ENCODE measurements at places on chromosomes 4 and X.

GRCh38 chrX:17432158-17432557, 57.2 kb downstream of the NHS start:
- no peak for DNase-seq

DNA sequence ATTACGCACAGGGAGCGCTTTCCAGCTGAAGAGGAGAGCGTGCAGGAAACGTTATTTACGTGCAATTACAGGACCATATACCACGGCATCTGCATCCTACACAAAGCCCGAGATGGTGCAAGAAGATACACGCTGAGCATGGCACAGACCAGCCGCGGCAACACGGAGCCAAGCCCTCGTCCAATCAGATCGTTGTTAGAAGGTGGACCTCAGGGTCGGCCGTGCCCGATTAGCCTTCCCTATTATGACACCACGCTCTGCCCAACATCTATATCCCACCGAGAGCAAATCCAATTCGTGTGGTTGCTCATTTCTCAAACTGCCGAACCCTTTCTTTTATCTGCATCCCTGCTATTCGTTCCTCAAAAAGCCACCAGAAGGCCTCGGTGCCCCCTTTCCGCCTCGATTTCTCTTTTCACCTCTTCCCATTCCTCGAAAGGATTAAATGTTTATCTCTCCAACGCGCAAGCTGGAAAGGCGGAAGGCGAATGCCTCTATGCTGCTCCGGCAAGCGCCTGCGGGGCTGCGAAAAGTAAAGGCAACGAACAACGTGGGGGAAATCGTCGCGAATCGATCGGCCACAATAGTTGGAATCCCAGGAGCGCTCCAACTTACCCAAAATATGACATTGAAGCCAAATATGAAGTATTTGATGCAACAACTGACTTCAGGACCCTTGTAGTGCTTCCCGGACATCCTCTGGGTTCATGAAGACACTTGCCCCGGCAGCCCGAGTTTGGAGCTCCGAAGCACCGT, 702 bp downstream of the TSPAN5 start:
- peak; percentile 69 for DNase-seq

GRCh38 chr4:1168191-1169101, 3.9 kb downstream of the SPON2 start:
- DNase-seq = no peak

DNA sequence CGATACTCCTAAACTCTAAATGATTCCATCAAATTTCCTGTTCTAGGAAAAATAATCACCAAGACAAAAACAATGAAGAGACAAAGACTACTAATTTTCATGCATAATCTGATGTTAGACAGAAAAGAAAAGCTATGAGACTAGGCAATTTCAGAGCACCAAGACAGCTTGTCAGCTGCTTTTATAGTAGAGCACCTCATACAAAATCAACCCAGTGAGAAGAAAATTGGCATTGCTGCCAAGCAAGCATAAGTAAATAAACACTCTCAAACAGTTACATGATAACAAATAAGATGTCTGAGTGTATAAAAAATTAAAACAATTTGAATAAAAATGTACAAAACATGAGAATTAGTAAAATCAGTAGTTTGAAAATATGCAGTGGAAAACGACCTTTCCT, 1544.6 kb downstream of the C4orf33 start:
- DNase-seq = no peak

DNA sequence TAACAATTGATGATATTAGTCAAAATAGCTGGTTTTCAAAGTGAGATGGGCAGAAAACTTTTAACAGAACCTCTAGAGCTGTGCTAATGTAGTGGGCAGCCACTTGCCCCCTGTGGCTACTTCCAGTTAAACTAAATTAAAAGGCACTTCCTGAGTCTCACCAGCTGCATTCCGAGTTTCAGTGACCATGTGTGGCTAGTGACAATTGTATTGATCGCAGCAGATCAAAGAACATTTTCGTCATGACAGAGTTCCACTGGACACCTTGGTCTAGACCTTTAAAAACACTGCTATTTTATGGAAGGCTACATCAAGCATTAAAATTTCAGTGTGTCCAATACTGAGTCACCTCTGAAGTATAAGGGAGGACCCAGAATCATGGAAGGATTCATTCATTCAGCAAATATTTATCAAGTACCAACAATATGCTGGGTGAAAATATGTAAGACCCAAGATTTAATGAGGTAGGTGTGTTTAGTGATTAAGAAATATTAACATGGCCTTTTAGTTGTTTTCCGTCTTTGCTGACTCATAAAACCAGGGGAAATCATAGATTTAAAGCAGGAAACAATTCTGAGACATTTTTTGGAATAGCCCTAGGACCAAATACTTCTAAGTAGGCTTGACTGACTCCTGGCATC, 5.1 kb upstream of the FAT1 start:
- DNase-seq = no peak

- DNase-seq = no peak
Measured at GRCh38 chr4:25253071-25253445, 19.2 kb downstream of the PI4K2B start.

- DNase-seq = no peak
Measured at GRCh38 chr4:19227701-19228100, 1024.0 kb upstream of the SLIT2 start.

GRCh38 chr4:141177171-141177570, 43.5 kb upstream of the ZNF330 start:
- DNase-seq = no peak

- no peak for DNase-seq
Measured at GRCh38 chrX:31670245-31670644, 598.4 kb upstream of the FTHL17 start.

DNA sequence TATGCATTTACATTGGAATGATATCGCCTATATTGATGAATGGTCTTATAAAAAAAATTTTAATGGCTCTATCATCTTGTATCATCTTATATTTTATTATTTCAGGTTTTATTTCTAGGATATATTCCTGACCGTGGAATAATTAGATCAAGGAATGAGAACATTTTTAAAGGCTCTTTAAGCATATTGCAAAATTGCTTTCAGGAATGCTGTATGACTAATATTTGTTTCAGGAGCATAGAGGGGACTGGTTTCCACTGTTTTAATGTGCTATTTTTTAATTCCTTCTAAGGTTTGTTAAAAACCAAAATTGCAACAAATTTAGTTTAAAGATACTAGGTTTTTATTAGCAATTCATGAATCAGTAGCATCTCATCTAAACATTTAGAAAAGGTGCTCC, 120.2 kb downstream of the BMPR1B start:
- DNase-seq = no peak

DNA sequence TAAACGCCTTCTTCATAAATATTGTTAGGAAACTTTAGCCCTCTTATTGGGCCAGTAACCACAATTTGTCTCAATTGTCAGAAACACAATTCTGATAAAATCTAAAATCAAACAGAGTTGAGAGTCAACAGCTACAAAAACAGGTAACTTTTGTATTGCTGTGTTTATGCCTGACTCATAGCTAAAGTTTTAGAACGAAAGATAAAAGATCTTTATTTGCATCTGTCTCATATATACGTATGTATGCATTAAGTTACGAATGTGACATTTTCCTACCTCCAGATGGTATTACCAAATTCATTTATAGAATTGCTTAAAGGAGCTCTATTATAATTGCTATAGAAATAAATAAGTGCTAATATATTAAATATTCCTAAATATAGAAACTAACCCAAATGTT, 887.9 kb upstream of the NDST4 start:
- DNase-seq = no peak

- DNase-seq = no peak
Measured at GRCh38 chrX:46572340-46572936, 1.1 kb upstream of the CHST7 start.

DNA sequence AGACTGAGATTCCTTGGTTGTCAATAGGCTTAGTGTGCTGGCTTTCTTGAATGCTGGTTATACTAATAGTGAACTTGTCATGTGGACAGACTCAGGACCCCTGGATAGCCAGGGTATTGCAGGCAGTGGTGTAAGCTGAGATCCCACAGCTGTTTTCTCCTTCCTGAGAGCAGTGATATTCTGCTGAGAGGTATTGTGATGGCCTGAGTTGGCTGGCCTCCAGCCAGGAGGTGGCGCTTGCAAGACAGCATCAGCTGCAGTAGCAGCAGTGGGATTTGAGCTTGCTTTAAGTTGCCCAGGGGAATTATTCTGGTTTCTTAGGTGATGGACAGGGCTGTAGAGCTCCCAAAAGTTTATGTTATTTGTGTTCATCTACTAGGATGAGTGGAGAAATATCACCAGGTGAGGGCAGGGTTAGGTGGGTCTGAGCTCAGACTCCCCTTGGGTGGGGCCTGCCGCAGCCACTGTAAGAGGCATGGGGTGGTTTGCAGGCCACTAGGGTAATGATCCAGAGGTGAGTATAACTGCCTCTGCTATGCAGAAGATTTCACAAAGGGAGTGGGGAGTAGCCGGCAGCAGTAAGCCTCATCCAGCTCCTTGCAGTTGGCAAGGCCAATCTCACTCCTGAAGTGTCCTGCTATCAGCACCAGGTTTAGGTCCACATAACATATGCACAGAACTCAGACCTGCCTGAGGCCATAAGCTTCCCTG, 66.2 kb downstream of the IL15 start:
- DNase-seq = no peak

DNA sequence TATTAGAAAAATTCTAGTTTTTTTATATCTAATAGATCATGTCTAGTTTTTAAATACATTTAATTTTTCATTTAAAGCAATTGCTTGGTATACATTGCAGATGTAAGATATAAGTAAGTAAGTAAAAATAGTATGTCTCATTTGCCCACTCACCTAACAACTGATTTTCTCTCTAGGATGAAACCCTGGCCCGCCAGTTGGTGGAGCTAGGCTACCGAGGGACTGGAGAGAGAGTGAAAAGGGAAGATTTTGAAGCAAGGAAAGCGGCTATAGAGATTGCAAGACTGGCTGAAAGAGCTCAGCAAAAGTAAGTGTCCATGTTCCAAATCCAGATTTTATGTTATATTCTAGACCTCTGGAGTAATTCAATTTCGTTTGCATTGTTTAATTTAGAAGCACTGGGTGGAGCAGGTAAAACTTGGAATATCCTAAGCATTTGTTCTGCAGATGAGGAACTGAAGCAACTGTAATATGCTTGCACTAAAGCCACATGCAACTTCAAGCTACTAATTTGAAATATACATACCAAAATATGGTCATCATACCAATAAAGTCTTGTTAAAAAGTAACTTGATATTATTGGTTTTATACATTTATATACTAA, 27.1 kb downstream of the CFAP299 start:
- peak; percentile 75 for DNase-seq

- DNase-seq = no peak
Measured at GRCh38 chrX:34900691-34901090, 41.9 kb upstream of the FAM47B start.

- no peak for DNase-seq
Measured at GRCh38 chr4:112923516-112923915, 125.9 kb upstream of the ANK2 start.

- DNase-seq = no peak
Measured at GRCh38 chrX:125532411-125533089, 212.9 kb downstream of the TEX13C start.

GRCh38 chr4:184802697-184803015, 23.1 kb downstream of the ACSL1 start:
- no peak for DNase-seq

- no peak for DNase-seq
Measured at GRCh38 chrX:101219116-101219863, at the start of gene DRP2. Gene DRP2, plus strand, starts transcription at chrX:101219786. Its CDS starts 11,862 bp downstream, at chrX:101231648.

DNA sequence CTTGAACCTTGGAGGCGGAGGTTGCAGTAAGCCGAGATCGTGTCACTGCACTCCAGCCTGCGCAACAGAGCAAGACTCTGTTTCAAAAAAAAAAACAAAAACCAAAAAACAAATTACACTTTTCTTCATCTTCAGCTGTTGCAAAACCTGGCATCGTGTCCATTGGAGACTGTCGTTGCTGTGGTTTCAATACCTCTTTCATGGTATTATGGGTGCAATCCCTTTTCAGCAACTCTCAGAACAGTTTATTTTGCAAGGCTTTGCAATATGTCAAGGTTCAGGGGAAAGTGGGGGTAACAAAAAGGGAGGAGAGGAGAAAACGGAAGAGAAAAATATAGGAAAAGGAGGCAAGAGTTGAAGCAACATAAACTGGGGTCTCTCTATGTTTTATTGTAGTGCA, 40.8 kb downstream of the ARSD start:
- no peak for DNase-seq

DNA sequence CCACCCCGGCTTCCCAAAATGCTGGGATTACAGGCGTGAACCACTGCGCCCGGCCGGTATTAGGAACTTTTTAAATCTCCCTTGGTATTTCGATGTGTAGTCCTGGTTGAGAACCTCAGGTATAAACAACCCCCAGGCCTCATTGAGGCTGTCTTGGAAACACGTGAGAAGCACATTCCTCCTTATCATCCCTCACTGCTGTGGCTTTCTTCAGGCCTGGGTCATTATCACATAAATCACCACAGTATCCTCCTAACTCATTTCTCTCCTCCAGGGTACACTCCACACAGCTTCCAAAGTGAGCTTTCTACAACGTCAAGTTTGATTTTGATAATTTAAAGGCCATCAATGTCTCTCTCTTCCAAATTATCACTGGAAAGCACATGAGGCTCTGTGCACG, 198.2 kb downstream of the DCHS2 start:
- DNase-seq = no peak

GRCh38 chr4:130545596-130545995, 1449.6 kb downstream of the C4orf33 start:
- DNase-seq = no peak

GRCh38 chr4:38166768-38167167, 206.6 kb downstream of the PTTG2 start:
- no peak for DNase-seq

GRCh38 chr4:148608968-148609367, 166.8 kb upstream of the NR3C2 start:
- no peak for DNase-seq

DNA sequence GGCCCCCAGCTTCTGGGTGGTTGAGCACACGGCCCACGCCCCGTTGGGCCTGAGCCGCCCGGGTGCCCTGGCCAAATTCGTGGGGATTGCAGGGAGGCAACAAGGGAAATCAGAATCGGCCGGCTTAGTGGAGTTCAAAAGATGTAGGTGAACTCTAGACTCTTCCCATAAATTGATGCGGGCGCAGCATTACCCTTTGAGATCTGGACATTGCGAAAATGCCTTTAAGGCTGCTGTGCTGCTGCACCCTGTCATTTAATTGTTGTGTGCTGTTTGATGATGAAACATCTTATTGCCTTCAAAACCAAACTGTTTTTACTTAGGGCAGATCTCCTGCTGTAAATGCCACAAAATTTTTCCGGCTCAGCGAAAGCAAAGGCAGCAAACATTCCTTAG, 409 bp upstream of the MPP1 start:
- DNase-seq = no peak

DNA sequence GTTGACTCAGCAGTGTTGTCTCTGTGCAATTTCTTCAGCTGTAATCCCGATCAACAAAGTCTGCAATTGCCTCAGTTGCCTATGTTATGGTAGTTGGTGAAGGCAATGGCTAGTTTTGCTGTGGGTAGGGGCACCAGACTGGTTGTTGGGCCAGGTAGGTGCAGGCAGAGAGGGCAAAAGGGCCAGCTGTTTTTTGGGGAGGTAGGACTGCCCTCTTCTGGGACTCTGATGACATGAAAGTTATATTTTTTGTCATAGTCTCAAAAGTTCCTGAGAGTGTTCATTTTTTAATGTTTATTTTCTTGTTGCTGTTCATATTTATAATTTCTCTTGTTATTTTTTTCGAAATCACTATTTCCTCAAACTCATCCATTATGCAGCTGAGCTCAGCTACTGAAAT, 25.1 kb downstream of the DCAF12L2 start:
- DNase-seq = no peak

GRCh38 chrX:118497180-118497818, 1.7 kb downstream of the DOCK11 start:
- DNase-seq = no peak

- DNase-seq = no peak
Measured at GRCh38 chr4:173318648-173319211, 15.4 kb downstream of the HMGB2 start.
